ENCODE measurements at places on chromosomes 5 and 9.

DNA sequence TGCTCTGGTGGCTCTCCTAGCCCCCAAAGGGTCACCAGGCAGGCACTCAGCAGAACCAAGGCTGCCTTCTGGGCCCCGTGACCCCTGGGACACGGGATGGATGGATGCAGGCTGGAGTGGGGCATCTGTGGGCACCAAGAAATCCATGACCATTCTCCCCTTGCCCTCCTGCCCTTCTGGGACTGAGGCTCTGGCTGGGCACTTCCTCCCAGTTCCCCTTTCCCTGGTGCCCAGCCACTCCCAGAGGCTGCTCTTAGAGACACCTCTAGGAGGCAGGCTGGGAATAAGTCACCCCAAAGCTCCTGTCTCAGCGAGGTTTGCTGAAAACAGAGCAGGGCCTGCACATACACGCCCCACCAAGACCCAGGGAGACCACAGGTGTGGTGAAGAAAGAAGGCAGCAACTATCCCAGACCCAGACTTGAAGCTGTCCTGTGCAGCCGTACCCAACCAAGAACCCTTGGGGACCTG lies 943 bp downstream of the STING1 start:
- DNase-seq: no peak

DNA sequence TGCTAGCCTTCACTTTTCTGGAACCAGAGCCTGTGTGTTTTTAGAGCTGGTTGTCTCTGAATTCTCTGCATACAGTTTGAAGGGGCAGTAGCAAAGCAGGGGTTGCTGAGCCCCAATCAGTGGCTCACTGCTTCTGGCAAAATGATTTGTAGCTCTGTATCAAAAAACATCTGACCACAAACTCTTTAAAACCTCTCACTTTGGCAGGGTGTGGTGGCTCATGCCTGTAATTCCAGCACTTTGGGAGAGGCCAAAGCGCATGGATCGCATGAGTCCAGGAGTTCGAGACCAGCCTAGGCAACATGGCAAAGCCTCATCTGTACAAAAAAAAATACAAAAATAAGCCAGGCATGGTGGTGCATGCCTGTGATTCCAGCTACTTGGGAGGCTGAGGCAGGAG lies 28.3 kb upstream of the APC start:
- DNase-seq: no peak

DNA sequence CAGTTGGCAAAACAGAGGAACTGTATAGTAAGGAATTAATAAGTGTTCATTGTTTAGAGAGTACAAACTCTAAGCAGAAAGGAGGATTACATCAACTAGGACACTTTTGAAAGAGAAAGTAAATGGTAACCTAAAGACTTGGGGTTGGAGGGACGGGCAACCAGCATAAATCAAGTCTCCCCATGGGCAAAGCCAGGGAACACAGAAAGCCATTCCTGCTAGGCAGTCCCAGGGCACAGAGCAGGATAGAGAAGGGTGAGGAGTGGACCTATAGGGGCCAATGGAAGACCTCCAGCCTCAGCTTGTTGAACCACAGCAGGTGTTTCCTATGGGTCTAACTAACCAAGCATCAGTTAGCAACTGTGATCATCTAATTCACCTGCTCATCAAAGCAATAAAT lies 9.2 kb upstream of the ERAP1 start:
- DNase-seq: no peak

DNA sequence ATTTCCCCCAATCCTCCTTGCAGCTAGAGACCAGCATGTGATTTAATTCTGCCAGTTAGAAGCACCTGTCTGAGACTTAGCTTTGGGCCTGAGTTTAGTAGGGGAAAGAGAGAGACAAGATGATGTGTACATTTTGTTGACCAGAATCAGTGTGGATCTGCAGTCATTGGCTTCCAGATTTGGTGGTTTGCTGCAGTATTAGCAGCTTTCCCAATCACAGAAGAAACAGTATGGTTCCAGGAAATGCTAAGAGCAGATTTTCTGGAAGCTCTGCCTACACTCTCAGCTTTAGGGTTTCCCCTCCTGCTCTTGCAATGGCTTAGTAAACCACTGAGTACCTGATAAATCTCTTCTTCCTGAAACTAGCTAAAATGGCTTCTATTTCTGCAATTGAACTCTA lies 48.8 kb upstream of the FREM1 start:
- no peak for DNase-seq

GRCh38 chr5:139915266-139915665 lies 119.7 kb downstream of the PSD2 start:
- no peak for DNase-seq

Measured in esophagus squamous epithelium (tissue), 5 donors.